Activated CD4-positive, alpha-beta memory T cell treated with anti-CD3 and anti-CD28 coated beads, Interleukin-2, amount 10 ng/mL, durations not matched to agents 7 days and 5 days (primary cell): ENCODE measurements at places on chromosomes 12 and 14.
A peak's percentile ranks its signal among the peaks of the same experiment; 100 is the strongest.

GRCh38 chr12:45331552-45331951, 115.7 kb downstream of the ANO6 start:
- no peak for DNase-seq

GRCh38 chr12:6778217-6778573, 5.9 kb downstream of the LAG3 start:
- DNase-seq = no peak

- DNase-seq = peak; percentile 36
Measured at GRCh38 chr12:132622437-132623071, 4.0 kb downstream of the P2RX2 start.

- no peak for DNase-seq
Measured at GRCh38 chr14:68593806-68594536, 198.9 kb downstream of the ZFP36L1 start.
